ENCODE measurements at places on chromosomes 6 and 20.
A peak's percentile ranks its signal among the peaks of the same experiment; 100 is the strongest.

- no peak for DNase-seq
These were observed 72.2 kb downstream of the UST start for GRCh38 chr6:148818939-148819575.

DNA sequence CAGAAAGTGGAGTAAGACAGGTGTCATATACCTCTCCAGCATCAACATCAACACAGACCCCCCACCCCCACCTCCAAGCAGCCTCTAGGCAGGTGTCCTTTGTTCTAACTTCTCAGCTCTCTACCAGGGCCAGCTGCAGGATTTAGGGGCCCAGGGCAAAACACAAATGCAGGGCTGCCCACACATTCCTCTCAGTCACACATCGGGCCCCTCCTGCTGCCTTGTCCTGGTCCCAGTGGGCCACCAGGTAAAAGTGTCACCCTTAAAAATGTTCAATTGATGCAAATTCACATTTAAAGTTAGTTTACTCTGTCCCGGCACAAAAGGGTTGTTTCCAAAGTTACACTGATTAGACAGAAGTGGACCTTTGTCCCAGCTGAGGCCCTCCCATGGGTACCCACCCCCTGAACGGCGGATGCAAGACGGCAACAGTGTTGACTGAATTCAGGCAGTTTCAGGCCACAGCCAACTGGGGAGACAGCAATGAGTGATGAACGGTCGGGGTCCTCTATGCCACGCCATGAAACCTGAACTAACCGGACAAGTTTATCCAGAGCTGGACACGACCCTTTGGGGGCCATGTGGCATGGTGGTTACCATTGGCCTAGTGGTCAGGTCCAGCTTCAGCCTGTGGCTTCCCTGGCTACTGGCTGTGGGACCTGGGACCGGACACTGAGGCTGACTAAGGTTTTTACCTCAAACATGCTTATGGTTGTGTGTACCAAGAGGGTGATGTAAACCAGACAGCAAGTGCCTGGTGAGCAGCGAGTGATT is 52.2 kb upstream of the UNC93A start:
- no peak for DNase-seq

DNA sequence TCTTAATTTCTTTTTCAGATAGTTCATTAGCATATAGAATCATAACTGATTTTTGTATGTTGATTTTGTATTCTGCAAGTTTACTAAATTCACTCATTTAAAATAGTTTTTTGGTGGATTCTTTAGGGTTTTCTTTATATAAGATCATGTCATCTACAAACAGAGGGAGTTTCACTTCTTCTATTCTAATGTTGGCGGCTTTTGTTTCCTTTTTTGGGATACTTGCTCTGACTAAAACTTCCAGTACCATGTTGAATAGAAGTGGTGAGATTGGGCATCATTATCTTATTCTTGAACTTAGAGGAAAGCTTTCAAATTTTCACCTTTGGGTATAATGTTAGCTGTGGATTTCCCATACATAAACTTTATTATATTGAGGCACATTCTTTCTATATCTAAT is 296.9 kb downstream of the BCKDHB start:
- no peak for DNase-seq

GRCh38 chr6:149032599-149033405 is 284.7 kb upstream of the TAB2 start:
- no peak for DNase-seq

GRCh38 chr6:149360536-149360935 is 39.5 kb upstream of the SUMO4 start:
- no peak for DNase-seq

DNA sequence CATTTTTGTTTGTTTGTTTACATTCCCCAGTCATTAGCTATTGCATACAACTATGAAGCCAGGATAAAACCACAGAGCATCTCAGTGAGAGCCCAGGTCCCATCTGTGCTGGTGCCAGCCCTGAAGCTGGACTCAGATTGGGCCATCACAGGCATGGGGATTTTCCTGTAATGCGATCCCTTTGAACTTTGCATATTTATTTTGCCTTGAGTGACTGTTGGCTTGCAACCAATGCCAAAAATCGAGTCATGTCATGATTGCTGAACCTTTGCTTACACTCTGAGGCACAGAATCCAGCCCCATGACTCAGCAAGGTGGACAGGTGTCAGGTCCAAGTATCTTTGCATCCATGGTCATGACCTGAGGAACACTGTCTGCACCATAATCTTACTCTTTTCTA is 46.2 kb upstream of the GGTLC1 start:
- no peak for DNase-seq

DNA sequence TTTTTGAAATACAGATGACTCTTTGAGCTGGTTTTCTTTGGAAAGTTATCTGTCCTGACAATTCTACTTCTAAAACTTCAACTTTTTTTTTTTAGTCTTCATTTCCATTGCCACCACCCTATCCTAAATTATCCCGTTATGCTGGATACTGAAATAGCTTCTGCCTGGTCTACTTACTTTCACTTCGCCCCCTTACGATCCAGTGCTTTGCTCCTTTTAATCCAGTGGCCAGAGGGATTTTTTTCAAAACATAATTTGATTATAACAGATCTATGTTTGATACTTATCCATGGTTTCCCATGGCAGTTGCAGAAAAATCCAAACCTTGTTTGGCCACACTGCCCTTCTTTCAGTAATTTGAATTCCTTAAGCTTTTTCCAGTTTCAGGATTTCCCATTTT is 27.4 kb downstream of the ASXL1 start:
- no peak for DNase-seq

DNA sequence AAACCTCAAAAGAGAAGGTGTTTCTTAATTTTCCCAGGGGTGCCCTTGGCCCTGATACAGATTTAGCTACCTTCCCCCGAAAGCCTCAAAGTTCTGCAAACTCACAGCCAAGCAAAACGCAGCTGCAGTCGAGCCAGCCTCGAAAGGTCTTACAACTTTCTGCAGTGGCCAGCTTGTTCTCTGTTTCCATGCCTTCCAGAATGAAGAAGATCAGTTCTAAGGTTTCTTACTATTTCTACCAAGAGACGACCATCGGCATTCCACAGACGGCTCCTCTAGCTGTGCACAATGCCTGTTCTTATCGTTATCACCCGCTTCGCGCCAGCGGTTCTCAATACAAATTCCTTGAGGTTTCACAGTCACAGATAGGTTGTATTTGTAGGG is 28.5 kb upstream of the CCR6 start:
- no peak for DNase-seq

GRCh38 chr6:70254784-70255183 is 48.1 kb downstream of the COL9A1 start:
- DNase-seq, result no peak

DNA sequence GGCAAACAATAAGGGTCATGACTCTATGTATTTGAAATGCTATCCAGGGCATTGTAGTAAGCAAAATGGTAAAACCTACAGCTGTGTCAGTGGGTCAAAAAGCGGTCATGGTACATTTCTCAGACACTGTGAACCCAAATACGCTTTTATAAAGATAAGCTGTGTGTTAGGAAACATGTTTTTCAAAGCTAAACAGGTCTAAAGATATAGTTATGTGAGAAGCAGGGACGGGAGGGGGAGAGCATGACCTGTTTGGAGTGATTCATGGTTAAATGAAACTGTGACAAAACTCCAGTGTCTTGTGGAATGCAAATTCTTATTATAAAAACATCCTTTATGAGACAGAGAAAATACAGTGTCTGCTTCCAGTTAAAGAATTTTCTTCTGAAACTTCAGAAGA is 205.4 kb upstream of the BMP2 start:
- no peak for DNase-seq

DNA sequence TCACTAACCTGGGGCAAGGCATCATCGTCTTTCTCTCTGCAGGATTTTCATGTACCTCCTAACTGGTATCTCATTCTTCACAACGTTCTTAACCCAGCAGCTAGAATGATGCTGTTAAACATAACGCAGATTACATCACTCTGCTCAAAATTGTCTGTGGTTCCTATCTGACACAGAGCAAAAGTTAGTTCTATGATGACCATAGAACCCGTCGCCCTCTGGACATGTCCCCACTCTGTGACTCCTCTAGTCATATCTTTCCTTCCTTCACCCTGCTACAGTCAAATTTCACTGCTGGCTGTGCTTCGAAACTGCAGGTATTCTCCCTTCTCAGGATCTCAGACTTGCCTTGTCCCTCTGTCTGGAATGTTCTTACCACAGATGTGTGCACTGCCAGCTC is 87.4 kb upstream of the TPD52L1 start:
- no peak for DNase-seq

DNA sequence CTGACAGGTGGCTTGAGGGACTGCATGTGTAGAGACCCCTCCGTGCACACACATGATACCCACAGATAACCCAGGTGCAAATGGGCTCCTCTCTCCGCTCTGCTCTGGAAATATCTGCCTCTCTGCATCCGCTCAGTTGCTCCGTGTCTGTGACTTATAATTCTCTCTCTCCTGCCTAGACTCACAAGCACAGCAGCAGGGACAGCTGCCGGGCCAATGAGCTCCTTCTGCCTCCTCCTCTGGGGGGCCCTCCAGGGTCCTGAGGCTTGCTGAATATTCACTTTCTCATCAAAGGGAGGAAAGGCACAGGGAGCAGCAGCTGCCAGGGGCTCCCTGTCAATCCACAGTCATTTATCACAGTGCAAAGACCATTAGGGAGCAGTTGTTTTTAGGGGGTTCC is 24.1 kb downstream of the LRFN2 start:
- DNase-seq, result no peak

- DNase-seq, result no peak
These were observed 31.8 kb upstream of the ZNF133 start for GRCh38 chr20:18256440-18257090.

DNA sequence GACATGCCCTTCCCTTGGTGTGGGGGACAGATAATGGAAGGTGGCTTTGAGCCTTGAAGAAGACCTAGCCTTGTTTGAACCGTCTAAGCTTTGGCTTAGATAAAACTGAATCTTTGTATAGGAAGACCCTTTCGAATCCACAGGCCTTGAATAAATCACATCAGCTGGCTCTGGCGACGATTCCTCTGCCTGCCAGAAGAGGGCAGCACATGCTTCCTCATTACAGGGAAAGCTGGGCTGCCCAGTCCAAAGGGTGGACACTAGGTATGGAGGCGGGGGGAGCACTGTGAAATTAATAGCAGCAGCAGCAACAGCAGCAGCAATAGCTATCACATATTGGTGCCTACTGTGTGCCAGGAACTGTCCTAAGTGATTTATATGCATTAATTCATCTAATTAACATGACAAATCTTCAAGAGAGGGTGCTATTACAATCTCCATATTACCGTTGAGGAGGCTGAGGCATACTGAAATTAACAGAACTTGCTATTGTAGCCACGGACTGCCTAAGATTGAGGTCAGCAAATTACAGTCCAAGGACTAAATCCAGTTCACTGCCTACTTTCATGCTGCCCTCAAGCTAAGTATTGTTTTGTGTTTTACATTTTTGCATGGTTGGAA is 85.1 kb downstream of the CLIC5 start:
- DNase-seq, result peak; percentile 73

DNA sequence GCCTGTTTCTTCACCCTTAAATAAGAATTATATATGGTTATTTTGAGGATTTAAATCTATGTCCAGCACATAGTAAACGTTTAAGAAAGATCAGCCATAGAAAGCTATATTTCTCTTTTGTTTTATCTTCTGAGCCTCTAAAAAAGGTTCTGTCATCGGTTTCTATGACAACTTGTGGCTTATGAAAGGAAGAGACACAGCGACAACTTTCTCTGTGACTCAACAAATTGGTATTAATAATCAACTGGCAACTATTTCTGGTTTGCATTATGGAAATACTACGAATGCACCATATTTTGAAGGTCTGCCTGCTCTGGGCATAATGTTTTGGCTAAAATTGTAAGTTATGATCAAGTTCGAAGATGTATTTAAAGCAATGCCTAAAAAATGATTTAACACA is 751.0 kb downstream of the CD109 start:
- DNase-seq, result no peak

DNA sequence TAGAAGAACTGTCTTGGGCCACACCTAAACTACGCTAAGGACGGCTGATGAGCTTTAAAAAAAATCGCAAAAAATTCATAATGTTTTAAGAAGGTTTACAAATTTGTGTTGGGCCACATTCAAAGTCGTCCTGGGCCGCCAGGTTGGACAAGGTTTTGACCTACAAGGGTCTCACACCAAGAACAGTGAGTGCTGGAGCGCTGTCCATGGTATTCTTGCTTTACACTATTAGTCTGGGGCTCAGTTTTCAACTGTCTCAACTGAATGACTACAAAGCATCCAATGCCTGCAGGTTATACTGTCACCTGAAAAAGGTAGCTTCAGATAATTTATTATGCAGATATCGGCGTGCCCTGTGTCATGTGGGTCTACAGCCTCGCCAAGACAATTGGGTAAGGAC is 3.7 kb upstream of the FAXC start:
- DNase-seq, result no peak

DNA sequence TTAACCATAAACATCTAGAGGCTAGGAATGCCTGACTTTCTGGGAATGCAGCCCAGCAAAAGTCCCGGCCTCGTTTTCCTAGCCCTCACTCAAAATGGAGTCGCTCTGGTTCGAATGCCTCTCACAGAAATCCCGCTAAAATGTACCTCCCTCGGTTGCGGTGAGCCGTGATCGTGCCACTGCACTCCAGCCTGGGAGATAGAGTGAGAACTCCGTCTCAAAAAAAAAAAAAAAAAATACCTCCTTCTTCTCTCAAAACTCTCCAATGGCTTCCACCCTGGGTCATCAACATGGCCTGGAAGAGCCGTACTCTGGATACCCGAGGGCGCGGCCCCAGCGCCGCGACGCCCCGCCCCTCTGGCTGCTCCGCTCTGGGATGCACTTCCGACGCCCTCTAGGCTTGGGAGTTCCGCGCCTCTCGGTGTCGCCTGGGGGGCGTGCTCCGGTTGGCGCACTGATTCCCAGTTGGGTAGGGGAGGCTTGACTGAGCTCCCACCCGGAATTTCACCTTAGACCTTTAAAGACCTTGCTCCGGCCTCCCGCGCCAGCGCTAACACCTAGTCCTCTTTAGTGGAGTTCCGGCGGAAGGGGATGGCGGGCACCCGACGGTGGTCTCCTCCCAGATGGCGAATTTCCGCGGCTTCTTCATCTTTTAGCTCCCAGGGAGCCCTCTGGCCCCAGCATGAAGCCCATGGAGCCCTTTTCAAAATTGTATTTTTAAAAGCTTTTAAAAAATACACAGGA is 12.3 kb downstream of the HMGN4 start:
- peak; percentile 82 for DNase-seq

DNA sequence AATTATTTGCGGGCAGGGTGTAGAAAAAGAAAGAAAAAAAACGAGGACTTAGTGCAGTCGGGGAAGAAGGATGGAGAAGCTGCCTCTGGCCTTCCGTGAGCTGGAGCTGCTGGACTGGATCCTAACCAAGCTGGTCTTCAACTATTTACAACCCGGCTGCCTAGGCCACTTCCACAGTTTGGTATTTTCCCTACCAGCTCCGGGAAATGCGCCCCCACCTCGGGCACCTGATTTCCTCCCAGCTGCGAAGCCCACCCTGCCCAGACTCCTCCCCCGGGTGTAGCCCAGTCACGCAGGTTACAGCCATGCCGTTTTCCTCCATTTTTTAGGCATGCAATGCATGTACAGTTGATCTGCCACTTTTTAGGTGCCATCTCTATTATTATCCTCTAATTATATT is 21.2 kb downstream of the THEMIS start:
- no peak for DNase-seq
